Breast epithelium (tissue), 4 donors: ENCODE measurements at places on chromosomes 2 and 18. TPM values are rescaled to one million over a fixed set of nuclear protein-coding genes. Genes with fewer than 3 reads are reported as not detected.

Gene ZNF396
- total RNA-seq = 7.8 TPM

Gene MTCL1
- total RNA-seq = 9.1 TPM

Gene SP100
- 157 TPM for total RNA-seq

Gene GATA6
- 11.0 TPM for total RNA-seq

- no peak for DNase-seq
- no peaks in the 10 kb centered on the region for H3K36me3 ChIP-seq
- no peaks in the 10 kb centered on the region for H3K27me3 ChIP-seq
- H3K4me1 ChIP-seq = no peaks in the 10 kb centered on the region
- no peak overlapping the region for H3K4me3 ChIP-seq
Measured at GRCh38 chr2:112277596-112278220, 2.3 kb downstream of the ZC3H6 start.
